ENCODE measurements at places on chromosomes 13 and 19.

DNA sequence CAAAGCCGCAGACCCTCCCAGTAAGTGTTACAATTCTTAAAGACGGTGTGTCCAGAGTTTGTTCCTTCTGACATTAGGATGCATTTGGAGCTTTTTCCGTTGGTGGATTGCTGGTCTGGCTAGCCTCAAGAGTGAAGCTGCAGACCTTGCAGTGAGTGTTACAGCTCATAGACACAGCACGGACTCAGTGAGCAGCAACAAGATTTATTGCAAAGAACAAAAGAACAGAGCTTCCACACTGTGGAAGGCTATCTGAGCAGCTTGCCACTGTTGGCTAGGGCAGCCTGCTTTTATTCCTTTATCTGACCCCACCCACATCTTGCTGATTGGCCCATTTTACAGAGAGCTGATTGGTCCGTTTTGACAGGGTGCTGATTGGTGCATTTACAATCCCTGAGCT lies 242.8 kb upstream of the SGCG start:
- DNase-seq = no peak

DNA sequence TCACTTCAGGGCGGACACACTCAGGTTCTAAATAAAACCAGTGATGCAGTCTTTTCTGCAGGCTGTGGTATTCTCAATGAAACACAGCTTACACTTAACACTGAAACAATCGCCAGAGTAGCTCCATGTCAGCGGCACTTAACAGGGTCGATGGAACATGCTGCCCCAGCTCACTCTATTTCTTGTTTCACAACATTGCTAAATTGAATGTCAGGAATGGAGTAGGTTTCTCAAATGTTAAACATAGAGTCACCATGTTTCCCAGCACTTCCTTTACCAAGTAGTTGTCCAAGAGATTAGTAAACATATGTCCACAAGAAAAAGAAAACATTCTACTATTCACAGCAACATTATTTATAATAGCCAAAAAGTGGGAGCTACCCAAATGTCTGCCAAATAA lies 306.9 kb downstream of the SLITRK6 start:
- no peak for DNase-seq

DNA sequence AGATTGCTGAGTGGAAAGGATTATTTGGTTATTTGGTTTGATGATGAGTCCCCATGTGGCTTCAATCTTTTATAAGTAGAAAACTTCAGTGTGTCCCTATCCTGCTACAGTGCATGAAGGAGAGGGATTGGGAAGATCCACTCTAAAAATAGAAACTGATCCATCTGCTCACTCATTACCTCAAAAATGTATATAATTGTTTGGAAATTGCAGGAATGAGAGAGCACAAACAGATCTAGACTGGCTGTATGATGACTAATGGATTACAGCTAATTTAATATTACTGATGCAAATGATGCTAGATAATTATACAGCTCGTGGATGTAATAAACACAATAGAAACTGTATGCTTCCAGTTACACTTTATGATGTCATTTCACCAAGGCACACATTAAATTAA lies 625.3 kb upstream of the PRR20A start:
- no peak for DNase-seq

GRCh38 chr19:23561341-23561740 lies 125.7 kb downstream of the ZNF675 start:
- DNase-seq = peak; percentile 36

DNA sequence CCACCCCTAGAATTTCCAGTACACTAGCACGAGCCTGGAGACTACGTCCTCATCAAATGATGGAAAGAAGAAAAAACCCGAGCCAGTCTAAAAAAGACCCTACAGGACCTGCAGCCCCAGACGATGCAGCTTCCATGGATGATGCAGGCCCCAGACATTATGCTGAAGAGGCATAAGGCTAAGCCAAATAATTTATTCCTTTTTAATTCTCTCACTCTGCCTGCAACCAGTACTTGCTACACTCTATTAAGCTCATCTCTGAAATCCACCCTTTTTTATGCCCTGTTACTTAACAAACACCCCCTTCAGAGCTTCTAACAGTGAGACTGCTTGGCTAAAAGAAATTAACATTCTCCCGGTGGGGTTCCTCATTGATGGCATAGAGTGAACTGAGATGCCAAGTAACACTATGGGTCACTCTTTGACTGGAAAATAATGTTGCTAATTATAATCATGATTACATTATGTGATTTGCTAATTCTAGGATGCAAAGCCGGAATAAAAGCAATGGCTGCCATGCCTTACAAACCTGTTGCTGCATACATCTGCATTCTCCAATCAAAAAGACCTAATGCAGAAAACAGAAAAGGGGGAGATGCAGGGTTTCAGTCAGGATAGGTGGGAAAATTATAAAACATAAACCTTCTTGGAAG lies 1462.4 kb downstream of the UQCRFS1 start:
- no peak for DNase-seq

DNA sequence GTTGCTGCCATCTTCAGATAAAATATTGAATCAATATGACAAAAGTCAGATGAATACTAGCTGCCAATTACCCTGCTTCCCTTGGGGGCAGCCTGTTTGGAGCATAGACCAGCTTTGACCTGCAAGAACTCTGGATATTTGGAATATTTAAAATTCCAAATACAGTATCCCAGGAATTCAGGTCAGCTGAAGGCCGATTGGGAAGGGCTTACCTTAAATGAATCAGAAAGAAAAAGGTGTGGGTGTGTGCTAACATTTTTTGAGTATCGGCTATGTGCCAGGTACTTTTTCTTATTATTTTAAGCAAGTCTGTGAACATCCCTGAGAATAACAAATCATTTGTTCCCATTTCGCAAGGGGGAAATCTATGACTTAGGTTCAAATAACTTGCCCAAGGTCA lies 1.8 kb upstream of the RUBCNL start:
- DNase-seq = no peak

DNA sequence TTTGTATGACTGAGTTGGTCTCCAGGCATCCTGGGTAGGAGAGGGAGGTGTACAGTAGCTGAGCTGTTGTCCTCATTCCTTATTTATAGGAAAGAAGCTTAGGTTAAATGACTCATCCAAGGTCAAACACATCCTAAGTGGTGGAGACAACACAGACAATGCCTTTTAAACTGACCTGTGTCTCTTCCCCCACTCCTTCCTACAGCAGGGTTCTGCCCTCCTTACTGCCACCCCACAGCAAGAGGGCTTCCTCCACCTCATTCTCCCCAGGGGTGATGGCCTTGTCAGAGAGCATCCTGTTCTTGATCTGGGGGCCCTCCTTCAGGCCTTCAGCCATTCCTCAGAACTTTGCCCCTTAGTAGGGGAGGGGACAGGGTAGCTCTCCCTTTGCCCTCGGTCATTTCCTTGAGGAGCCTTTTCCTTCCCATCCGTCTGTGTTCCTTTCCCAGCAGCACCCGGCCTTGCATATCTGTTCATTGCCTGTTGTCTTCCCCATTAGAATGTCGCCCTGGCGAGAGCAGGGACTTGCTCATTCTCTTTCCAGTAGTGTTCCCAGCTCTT lies 48.2 kb upstream of the GPI start:
- DNase-seq = peak; percentile 41

- peak; percentile 62 for DNase-seq
Measured at GRCh38 chr13:40562975-40563349, 103.5 kb downstream of the FOXO1 start.

DNA sequence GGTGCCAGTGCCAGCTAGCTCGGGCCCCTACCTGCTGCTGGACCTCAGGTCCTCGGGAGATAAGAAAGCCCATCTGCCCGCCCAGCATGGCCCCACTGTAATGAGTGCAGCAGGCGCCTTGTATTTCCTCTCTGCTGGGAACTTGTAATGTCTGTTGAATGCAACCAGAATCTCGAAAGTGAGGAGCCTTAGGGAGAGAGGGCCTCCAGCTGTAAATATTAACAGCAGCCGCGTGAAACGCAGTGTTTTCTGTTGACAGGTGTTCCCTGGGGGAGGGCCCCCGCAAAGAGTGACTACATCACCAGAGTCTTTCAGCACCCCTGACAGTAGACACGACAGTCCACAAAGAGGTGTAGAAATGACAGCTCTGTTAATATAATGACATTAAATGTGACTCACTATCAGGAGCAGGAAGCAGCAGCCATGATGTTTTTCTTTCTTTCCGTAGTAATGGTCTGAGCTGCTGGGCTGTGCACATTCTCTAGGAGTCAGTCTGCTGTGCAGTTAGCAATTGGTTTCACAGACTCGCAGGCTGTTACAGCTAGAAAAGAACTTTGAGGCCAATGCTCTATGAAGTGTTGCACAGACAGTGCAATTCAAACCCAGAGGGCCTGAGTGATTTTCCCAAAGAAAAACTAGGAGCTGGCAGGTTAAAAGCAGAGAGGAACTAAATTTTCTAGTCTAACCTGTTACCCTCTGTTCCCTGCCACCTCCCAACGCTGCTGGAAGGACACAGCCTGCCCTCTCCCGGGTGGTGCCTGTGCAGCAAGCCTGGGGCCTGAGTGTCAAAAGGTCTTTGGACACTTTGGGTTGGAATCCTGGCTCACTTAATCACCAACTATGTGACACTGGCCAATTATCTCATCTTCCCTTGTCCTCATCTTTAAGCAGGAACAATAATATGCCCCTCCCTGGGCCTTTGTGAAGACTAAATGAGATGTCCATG lies 58.6 kb upstream of the WASF3 start:
- no peak for DNase-seq

DNA sequence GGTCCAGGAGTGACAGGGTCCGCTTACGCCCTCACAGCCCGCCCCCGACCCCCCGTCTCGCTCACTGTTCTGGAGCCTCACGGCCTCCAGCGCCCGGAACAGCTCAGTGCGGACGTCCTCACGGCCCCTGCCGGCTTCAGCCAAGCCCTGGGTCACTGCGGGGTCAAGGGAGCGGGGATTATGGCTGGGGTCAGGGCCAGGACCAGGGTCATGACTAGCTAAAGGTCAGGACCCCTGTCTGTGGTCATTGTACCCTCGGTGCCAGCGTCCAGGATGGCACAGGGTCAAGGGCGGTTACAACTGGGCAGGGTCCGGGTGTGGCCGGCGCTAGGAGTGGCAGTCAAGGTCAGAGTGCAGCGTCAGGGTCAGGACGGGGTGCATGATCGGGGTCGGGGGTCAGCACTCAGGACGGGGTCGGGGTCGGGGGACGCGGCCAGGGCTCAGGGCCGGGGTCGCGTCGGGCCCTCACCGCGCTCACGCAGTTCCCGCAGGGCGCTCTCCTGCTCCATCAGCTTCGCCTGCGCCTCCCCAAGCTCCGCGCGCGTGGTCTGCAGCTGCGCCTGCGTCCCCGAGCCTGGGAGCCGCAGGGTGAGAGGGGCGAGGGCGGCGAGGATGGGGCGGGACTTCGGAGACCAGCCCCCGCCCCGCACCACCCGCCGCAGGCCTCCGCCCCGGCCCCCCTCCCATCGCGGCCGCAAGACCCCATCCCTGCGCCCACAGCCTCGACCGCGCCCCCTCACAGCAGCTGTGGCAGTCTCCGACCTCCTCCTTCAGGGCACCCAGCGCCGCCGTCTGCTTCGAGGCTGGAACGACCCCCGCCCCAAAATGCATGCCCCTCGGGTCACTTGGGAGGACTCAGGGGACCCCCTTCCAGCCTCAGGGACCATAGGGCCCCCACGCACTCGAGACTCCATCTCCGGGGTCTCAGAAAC lies 1.4 kb downstream of the CLEC4G start:
- DNase-seq = no peak

DNA sequence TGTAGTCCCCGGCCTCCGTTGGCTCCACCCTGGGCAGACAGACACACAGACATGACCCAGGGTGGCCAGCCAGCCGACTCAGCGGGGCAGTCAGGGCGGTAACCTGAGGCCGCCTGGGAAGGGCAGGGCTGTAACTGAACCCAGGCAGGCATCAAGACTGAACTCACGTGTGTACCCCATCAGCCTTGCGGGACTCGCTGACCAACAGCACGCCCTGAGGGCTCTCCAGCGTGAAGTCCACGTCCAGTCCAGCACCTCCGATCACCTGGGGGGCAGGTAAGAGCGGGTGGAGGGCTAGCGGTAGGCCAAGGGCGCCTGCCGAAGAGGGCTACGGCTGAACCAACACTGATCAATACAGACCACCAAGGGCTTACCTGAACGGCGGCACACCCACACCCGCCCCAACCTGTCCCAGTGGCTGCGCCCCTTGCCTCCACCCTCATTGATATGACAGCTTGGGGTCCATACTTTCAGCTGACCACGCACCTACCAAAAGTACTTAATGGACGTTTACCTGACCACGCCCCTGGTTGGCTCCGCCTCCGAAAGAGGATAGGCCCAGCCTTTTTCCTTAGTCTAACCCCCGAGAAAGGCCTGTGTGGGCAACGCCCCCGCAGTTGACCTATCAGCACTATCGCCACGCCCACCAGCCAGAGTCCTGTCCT lies 791 bp downstream of the TMED1 start:
- DNase-seq = no peak

- DNase-seq = peak; percentile 23
Measured at GRCh38 chr19:49767381-49767780, 580 bp downstream of the AP2A1 start.

DNA sequence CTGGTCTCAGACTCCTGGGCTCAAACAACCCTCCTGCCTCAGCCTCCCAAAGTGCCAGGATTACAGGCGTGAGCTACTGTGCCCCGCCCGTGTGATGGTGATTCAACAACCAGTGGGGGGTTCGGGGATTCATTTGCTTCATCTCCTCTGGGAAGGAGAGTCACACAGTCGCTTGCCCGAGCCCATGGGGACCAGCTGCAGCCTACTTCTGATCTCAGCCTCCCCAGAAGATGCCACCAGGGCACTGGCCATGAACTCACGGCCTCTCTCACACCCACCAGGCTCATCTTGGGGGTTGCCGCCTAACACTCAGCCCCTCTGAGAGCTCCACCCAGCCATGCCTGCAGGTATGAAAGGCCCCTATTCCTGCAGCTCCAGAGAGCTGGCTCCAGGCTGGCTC lies 6.8 kb downstream of the TOMM40 start:
- DNase-seq = no peak

- DNase-seq = no peak
Measured at GRCh38 chr13:21971662-21972621, 301.1 kb downstream of the FGF9 start.

DNA sequence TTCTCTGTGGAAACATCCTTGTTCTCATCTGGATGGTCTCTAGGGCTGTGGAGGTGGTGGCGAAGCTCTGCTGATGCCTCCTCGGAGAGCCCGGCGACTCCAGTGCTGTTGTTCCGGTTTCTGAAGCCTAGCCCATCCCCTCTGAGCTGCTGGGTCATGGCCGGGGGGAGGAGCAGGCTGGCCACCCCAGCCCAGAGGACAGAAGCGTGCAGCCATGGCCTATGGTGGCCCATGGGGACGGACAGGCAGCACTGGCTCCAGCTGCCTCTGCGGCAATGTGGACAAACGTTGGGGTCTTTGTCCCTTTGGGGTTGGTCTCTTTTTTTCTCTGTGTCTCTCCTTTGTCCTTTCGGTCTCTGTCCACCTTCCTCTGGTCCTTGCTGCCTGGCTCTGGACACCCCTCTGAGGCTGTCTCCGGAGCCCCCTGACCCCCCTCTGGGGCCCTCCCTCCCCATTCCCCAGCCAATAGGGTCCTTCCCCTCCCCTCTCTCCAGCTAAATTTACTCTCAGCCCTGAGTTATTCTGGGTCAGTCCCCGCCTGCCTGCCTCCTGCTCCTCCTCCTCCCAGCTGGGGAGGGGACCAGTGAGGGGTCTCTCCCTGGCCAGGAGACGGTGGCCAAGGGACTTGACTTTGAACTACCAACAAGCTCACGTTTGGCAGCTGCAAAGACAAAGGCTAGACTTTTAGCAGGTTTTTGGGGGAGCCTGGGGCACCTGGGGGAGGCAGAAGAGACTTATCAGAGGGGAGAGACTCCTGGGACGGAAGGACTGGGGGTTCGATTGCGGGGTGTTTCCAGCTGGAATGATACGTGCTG lies at the start of gene HRC:
Gene HRC, minus strand, starts transcription at position 392 of the 815 bp plus-strand sequence. Its CDS starts 159 bp downstream, at position 233.
- DNase-seq = no peak
